Endothelial cell (in vitro differentiated cells): ENCODE measurements at places on chromosomes 2 and 18.

GRCh38 chr2:216736326-216736725 lies 41.0 kb upstream of the IGFBP5 start:
- no peak for DNase-seq

GRCh38 chr2:20173064-20173463 lies 51.9 kb downstream of the SDC1 start:
- DNase-seq, result no peak

DNA sequence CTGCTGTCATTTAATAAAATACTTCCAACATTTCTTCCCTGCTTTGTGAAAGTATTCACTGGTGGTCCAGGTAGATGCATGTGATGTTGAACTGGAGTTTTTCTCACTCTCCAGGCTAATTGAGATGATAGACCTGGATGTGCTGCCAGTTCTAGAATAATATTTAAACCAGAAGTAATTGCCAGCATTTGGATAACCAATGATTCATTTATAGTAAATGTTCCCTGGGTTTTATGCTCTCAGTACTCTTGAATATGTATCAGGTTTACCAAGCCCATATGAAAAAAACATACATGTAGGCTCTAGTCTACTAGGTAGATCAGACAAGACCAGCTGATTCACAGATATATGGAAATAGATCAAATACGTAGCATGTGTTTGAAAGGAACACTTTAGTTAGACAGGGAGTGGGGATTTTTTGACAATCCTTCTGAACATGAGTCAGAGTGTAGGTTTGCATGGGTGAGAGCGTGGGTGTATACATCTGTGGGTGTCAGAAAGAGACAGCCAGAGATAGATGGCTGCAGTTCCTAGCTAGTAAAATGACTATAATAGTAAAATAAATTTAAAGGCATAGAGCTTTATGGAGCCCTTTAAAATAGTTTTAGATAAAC lies 115.1 kb downstream of the NAB1 start:
- DNase-seq, result no peak

DNA sequence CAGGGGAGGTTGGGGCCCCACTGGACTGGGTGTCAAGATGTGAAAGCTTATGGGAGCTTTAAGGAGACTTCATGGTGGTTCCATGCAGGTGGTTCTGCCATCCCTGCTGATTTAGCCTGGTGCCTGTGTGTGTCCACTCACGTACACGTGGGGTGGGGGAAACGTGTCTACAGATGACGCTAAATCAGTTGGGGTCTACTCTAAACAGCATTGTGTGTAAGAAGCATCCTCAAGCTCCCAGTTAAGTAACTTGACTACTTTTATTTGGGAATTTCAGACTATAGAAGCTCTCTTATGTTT lies 47.1 kb downstream of the BCL2L11 start:
- DNase-seq, result no peak

GRCh38 chr2:79375817-79376216 lies 137.0 kb upstream of the CTNNA2 start:
- DNase-seq, result no peak

- DNase-seq, result no peak
Measured at GRCh38 chr18:75393721-75394120, 33.8 kb downstream of the SMIM21 start.

- DNase-seq, result no peak
Measured at GRCh38 chr2:15799432-15799827, 140.9 kb upstream of the MYCN start.

DNA sequence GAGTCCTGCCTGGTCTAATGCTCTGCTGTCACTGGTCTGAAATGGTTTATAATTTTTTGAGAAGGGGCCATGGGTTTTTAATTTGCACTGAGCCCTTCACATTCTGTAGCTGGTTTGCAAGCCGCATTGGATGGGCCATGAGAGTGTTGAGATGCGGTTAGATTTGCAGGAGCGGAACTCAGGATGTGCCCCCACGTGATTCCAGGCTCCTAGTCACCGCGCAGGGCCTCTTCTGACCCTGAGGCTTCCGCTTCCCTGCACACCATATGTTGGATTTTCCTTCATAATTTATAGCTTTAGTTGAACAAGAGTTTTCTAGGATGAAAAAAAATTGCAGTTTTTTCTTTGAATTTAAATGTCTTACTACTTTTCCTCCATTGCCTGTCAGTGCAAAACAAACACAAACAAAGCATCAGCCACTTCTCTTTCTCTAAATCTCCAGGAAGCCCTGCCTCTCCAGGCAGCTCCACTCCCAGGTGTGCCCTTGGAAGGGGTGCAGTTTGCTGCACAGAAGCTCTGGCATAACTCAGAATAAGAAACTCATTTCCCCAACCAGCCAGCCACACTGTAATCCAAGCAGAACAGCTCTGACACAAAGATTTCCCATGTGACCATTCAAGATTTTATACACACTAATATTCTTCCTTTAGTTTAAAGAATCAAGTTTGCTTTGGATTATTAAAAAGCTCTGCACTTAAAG lies 18.4 kb upstream of the TPO start:
- no peak for DNase-seq

DNA sequence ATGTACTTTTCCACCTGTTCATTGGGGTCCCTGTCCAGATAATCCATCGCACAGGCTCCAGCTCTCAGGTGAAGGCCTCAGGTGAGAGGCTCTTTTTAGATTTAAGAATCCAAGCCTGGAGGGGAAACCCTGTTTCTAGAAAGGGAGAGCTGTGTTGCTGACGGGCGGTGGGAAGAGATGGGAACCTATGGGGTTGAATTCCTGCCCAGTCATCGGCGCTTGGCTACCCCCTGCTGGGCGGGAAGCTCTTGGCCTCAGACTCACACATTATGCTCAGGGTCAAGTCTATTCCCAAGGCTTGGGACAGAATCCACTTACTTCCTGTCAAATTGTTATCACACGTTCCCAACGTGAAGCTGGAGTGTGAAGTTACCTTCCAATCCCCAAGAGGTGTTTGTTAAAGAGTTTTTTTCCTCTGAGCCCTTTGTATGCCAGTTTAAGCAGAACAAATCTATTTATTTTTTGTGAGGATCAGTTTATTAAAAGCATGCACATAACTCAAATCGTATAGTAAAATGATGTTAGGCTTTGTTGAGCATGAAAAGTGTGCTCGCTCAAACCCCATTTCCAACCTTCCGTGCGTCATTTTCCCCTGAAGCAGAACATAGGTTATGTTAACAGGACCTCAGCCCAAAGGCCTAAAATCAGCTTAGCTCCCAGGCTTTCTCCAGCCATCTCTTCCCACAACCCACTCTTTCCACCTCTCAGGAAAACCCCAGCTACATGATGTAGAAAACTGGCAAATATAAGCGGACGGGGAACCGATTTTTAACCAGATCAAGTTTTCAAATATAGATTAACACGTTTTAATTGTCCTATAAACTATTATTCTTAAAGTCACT lies 181.7 kb upstream of the ETAA1 start:
- peak; percentile 64 for DNase-seq

- DNase-seq, result no peak
Measured at GRCh38 chr2:168751104-168751740, 51.2 kb upstream of the NOSTRIN start.

- DNase-seq, result no peak
Measured at GRCh38 chr2:180943275-180943674, 37.1 kb upstream of the UBE2E3 start.

- DNase-seq, result no peak
Measured at GRCh38 chr2:98242003-98242402, 104.3 kb upstream of the CNGA3 start.

DNA sequence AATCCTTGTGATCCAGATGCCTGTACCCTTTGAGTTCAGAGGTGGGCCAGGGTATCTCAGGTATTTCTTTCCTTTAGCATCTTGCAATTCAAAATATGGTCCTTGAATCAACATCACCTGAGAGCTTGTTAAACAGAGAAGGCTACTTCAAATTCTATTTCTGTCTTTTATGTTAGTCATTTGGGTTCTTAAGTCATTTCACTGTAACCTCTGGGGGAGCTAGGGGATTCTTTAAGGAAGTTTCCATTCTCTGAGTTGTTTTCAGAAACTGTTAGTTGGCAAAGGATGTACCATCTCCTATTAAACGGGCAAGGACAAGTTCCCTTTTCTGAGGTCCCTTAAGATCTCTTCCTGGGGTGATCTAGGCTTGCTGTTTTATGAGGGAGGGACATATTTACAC lies 16.6 kb downstream of the CFLAR start:
- no peak for DNase-seq

DNA sequence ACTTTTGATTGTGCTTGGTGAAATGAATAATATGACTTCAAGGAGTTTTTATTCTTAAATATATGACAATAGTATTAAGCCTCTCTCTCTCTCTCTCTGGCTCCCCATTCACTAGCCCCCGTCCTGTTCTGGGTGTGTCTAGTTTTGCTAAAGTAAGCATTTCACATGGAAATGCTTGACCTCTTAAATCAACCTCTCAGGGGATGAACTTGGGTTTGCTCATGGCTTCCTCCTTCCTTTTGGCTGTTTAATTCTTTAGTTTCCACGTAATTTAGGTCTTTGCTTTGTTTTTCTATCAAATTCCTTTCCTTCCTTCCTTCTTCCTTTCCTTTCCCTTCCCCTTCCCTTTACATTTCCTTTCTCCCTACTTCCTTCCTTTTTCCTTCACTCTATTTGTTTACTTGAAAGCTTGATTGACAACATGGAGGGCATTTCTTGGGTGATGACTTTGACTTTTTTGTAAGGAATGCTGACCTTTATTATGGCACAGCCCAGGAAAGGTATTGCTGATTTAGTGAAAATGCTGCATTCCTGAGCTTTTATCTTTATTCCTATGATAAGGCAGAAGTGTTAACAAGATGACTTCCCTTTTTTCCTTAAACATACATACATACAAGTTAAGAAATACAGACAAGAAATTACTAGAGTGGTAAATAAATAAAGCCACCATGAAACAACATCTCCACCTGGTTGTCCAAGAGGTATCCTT lies 3.6 kb downstream of the DPP4 start:
- no peak for DNase-seq

GRCh38 chr2:232623768-232624765 lies 9.3 kb upstream of the EFHD1 start:
- DNase-seq, result no peak

GRCh38 chr2:64858541-64859311 lies 130.5 kb upstream of the SLC1A4 start:
- DNase-seq, result no peak
